ENCODE measurements at places on chromosomes 2 and 18. TPM values are rescaled to one million over a fixed set of nuclear protein-coding genes. Genes with fewer than 3 reads are reported as not detected.

- H3K4me3 ChIP-seq, result no peak overlapping the region
- peak overlapping the region; percentile 57 for H3K27ac ChIP-seq
- H3K27me3 ChIP-seq, result no peaks in the 10 kb centered on the region
- H3K36me3 ChIP-seq, result no peaks in the 10 kb centered on the region
These were observed 22.3 kb downstream of the ATP8B1 start for GRCh38 chr18:57780706-57781347.

- peaks cover 11% of the 10 kb centered on the region for H3K4me1 ChIP-seq
- H3K27ac ChIP-seq, result no peak overlapping the region
- DNase-seq, result no peak
- no peak overlapping the region for H3K4me3 ChIP-seq
These were observed 73.1 kb downstream of the LRRC30 start for GRCh38 chr18:7304061-7304370.

GRCh38 chr2:214244847-214245246 lies 166.0 kb upstream of the VWC2L start:
- H3K4me1 ChIP-seq, result no peaks in the 10 kb centered on the region
- H3K4me3 ChIP-seq, result no peak overlapping the region
- no peaks in the 10 kb centered on the region for H3K36me3 ChIP-seq
- no peaks in the 10 kb centered on the region for H3K27me3 ChIP-seq
- no peak for DNase-seq
- no peak overlapping the region for H3K27ac ChIP-seq

XRCC5 gene
- total RNA-seq, result 239 TPM

ATOH8 gene
- 5.8 TPM for total RNA-seq

CRACDL gene
- total RNA-seq, result 1.9 TPM

ARHGAP28 gene
- total RNA-seq, result 27.8 TPM

DNA sequence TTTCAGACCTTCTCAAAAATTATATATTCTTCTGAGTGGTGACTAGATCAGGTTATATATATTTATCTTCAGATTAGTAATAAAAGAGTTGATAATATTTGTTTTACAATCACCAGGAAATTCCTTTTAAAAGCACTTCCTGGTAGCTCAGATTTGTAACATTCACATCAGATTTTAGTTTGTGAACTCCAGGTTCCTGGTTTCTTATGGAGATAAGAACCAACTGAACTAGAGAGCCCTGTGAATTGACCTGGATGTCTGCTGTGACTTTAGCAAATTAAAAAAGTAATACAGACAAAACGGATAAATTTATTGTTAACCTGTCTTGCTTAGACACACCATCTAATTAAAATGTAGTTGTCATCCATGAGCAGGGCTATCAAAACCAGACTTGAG lies 868.7 kb downstream of the BCL11A start:
- H3K27ac ChIP-seq, result no peak overlapping the region
- H3K27me3 ChIP-seq, result no peaks in the 10 kb centered on the region
- no peaks in the 10 kb centered on the region for H3K4me1 ChIP-seq
- no peak overlapping the region for H3K4me3 ChIP-seq
- H3K36me3 ChIP-seq, result no peaks in the 10 kb centered on the region
- no peak for DNase-seq

GRCh38 chr2:25700221-25700660 lies 26.9 kb upstream of the DTNB start:
- no peaks in the 10 kb centered on the region for H3K36me3 ChIP-seq
- no peak overlapping the region for H3K4me3 ChIP-seq
- peaks cover 13% of the 10 kb centered on the region for H3K4me1 ChIP-seq
- H3K27ac ChIP-seq, result no peak overlapping the region

ALPI gene
- total RNA-seq, result not detected

DNA sequence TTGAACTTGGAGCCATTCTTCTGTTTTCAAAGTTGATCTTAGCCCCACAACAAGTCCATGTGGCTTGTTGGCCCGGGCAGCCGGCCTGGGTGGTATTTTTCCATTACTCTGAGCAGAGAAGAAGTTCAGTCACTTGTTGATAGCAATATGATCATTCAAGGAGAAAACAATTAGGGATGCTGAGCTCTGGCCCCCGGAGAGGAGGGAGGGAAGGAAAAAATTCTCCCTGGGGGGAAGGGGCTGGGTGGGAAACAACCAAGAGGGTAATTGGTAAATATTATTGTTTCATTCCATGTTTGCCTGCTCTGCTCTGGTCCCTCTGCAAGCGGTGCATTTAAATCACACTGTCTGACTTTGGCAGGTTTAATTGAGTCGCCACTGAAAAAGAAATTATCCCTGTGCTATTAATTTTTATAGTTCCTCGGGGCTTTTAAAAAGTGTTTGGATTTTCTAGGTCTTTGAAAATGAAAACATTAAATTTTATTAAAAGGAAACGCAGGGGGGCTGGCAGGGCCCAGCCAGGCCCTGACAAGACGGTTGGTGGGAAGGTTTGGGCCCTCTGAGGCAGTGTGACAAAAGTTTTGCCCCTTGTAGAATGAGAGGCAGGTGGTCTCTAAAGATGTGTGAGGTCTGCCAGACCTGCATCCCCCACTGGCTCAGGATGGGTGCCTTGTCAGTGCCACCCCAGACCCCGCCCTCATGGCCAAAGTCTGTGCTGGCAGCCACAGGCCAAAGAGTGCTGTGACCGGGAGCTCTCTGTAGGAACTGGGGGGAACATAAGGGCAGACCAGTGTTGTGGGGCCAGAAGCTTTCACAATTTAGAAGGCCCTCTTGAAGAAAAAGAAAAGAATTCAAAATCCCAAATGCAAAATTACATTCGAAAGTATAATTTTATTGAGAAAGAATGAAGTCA lies 52.5 kb upstream of the SLC14A2 start:
- DNase-seq, result no peak
- H3K36me3 ChIP-seq, result no peaks in the 10 kb centered on the region
- H3K27ac ChIP-seq, result no peak overlapping the region
- H3K4me1 ChIP-seq, result no peaks in the 10 kb centered on the region
- no peak overlapping the region for H3K4me3 ChIP-seq
- H3K27me3 ChIP-seq, result no peaks in the 10 kb centered on the region

- H3K4me3 ChIP-seq, result peak overlapping the region; percentile 64
- peak overlapping the region; percentile 83 for H3K27ac ChIP-seq
- H3K4me1 ChIP-seq, result peaks cover 37% of the 10 kb centered on the region
- H3K27me3 ChIP-seq, result peaks cover 12% of the 10 kb centered on the region
These were observed 847 bp downstream of the HOXD8 start for GRCh38 chr2:176130147-176130956.

NEB gene
- 2.4 TPM for total RNA-seq

- no peaks in the 10 kb centered on the region for H3K36me3 ChIP-seq
- no peak for DNase-seq
- no peaks in the 10 kb centered on the region for H3K4me1 ChIP-seq
- no peaks in the 10 kb centered on the region for H3K27me3 ChIP-seq
These were observed 507.5 kb downstream of the SLC4A3 start for GRCh38 chr2:220134756-220135534.

LYG2 gene
- not detected for total RNA-seq

HRH4 gene
- 0.20 TPM for total RNA-seq

- no peaks in the 10 kb centered on the region for H3K4me1 ChIP-seq
- H3K36me3 ChIP-seq, result no peaks in the 10 kb centered on the region
- H3K4me3 ChIP-seq, result no peak overlapping the region
- no peak overlapping the region for H3K27ac ChIP-seq
- DNase-seq, result no peak
These were observed 32.4 kb downstream of the IRS1 start for GRCh38 chr2:226767056-226767813.

GRCh38 chr2:152247337-152247695 lies 71.8 kb upstream of the STAM2 start:
- no peak overlapping the region for H3K4me3 ChIP-seq
- no peaks in the 10 kb centered on the region for H3K27me3 ChIP-seq
- no peaks in the 10 kb centered on the region for H3K36me3 ChIP-seq
- H3K27ac ChIP-seq, result no peak overlapping the region
- H3K4me1 ChIP-seq, result no peaks in the 10 kb centered on the region

PLEK gene
- 7.2 TPM for total RNA-seq

DNA sequence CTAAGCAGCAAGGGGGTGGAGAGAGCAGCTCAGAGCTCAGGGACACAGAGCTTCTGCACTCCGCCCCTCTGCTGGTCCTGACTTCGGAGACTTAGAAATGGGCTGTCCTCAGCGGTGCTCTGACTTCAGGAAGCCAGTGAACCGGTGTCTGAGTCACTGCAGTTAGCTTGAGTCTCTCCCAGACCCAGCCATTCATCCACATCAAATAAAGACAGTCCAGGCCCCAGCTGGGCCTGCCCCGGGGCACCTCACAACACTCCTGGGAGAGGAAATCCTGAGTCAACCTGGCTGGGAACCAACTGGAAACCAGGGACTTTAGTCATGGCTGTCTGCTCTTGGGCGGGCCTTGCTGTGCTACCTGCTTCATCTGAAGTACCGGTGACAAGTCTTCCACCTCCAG lies 5.4 kb upstream of the ITGB6 start:
- no peaks in the 10 kb centered on the region for H3K27me3 ChIP-seq
- no peaks in the 10 kb centered on the region for H3K36me3 ChIP-seq
- peaks cover 10% of the 10 kb centered on the region for H3K4me1 ChIP-seq

DNA sequence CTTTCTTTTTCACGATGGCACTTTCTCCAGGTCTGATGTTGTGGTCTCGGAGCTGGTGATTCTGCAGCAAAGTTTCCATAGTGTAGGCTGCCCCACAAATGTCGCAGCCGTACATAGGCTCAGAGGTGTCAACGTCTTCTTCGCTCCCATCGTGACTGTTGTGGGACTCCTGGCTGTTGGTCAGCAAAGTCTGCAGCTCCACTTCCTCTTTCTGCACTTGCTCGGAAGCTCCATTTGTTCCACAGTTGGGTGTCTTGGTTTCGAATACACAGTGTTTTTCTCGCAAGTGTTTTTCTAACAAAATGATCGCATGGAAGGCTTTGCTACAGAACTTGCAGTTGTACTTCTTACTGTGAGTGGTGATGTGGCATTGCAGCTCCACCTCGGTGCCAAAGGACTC lies 126.8 kb downstream of the ZNF521 start:
- H3K36me3 ChIP-seq, result peaks cover 16% of the 10 kb centered on the region
- DNase-seq, result no peak
- no peaks in the 10 kb centered on the region for H3K4me1 ChIP-seq
- no peak overlapping the region for H3K4me3 ChIP-seq

ELOA2 gene
- not detected for total RNA-seq

GRCh38 chr18:59540780-59541179 lies 156.4 kb downstream of the CCBE1 start:
- DNase-seq, result no peak
- H3K4me3 ChIP-seq, result no peak overlapping the region
- no peaks in the 10 kb centered on the region for H3K36me3 ChIP-seq
- H3K27ac ChIP-seq, result no peak overlapping the region

DNA sequence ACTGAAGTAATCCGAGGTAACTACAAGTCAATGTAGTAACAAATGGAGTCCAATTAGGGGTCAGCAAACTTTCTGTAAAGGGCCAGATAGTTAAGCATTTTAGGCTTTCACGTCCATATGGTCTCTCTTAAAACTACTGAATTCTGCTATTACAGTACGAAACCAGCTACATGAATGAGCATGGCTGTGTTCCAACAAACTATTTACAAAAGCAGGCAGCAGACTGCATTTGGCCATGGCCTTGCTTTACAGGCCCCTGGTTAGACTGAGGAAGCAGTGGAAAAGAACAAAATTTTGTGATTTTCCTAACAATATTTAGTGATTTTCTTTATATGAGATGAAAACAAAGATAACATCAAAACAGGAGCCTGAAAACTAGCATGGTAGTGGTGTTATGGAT lies 64.0 kb downstream of the RTN4 start:
- no peaks in the 10 kb centered on the region for H3K4me1 ChIP-seq
- H3K27ac ChIP-seq, result no peak overlapping the region
- H3K36me3 ChIP-seq, result peaks cover 2% of the 10 kb centered on the region
- no peak for DNase-seq

RNF125 gene
- 6.7 TPM for total RNA-seq

GRCh38 chr2:37391711-37392110 lies 47.3 kb downstream of the QPCT start:
- no peak overlapping the region for H3K27ac ChIP-seq
- no peak overlapping the region for H3K4me3 ChIP-seq
- H3K36me3 ChIP-seq, result no peaks in the 10 kb centered on the region
- H3K4me1 ChIP-seq, result no peaks in the 10 kb centered on the region

DNA sequence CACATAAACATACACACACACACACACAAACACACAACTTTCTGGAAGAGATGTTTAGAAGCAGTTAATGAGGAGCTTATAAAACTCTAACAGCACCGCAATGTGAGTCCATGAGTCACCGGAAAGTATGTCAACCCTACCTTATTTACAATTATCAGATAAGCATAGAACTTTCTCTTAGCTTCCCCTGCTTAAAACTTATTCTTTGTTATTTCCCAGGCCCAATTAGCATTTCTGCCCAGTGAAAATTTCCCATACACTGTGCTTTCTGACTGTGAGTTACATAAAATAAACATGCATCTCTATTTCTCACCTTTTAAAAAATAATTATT lies 737.6 kb downstream of the LRP1B start:
- H3K27ac ChIP-seq, result no peak overlapping the region
- H3K27me3 ChIP-seq, result no peaks in the 10 kb centered on the region
- no peak for DNase-seq
- no peaks in the 10 kb centered on the region for H3K36me3 ChIP-seq

GRCh38 chr2:18560797-18561085 lies 288 bp upstream of the RDH14 start:
- DNase-seq, result no peak
- peaks cover 3% of the 10 kb centered on the region for H3K4me1 ChIP-seq
- H3K36me3 ChIP-seq, result no peaks in the 10 kb centered on the region
- H3K27me3 ChIP-seq, result no peaks in the 10 kb centered on the region
- H3K4me3 ChIP-seq, result peak overlapping the region; percentile 68
- peak overlapping the region; percentile 83 for H3K27ac ChIP-seq

DNA sequence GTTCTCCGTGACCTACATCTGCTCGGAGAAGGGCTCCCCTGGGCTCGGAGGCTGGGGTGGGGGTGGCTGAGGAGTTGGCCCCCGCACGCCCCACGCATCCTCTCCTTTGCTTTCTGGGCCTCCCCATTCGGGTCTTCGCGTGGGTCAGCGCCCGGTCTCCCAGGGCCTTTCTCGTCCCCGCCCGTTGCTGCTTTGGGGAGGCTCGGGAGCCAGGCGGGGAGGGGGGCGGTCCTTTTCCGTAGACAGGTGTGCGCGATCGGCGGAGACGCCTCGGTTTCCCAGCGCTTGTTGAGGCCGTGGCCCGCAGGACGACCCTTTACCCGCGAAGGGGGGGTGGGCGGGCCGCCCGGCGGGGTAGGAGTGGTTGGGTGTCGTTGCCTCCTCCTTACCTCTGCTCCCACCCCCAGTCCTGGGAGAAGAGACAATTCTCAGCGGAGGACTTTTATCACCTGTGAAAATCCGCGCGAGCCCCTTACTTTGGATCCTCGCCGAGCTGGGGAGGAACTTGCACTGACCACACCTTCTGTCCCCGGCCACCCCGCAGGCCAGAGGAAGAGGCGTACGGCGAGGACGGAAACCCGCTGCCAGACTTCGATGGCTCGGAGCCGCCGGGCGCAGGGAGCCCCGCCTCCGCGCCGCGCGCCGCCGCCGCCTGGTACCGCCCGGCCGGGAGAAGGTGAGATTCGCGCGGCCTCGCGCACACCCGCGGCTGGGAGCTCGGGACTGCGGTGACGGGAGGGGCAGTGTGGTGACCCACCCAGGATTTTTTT lies 2.6 kb downstream of the ADCYAP1 start:
- no peak overlapping the region for H3K27ac ChIP-seq
- H3K27me3 ChIP-seq, result peaks cover 92% of the 10 kb centered on the region
- H3K36me3 ChIP-seq, result no peaks in the 10 kb centered on the region
- H3K4me1 ChIP-seq, result peaks cover 47% of the 10 kb centered on the region
- no peak for DNase-seq

Measured in spinal cord (tissue), 10 donors.